Mesendoderm (in vitro differentiated cells): ENCODE measurements at places on chromosomes 12 and 14.

DNA sequence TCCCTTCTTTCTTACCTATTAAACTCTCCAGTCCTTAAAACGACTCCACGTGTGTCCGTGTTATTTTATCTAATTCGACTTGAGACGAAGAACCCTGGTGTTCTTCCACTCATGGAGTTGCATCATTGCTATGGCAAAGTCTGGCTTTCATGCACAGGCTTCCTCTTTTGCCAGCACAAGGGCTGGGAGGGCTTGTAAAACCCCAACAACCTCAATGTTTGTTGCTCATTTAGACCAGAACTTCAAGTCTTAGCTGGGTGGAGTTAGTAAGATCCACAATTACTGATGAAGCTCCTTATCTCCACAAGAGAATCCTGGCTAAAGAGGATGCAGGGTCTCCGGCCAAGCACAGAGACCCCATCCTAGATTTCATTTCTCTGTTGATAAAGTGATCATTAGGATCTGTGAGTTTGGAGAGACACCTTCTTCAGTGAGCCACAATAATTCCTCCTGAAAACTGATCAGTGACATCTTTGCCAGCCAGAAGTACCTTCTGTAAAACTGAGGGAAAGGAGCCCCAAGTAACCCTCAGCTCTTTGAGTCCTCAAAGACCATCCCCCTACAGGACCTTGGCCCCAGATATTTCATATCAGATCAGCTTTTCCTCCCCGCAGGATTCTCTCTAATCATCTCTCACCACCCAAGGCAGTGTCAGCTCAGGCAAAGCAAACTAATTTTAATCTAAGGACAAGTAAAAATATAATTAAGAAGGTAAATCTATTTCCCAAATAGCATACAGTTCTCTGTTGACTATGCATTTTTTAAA, 514.6 kb downstream of the FUT8 start:
- DNase-seq, result peak; percentile 51

GRCh38 chr12:57887631-57888408, 41.3 kb upstream of the CTDSP2 start:
- peak; percentile 44 for DNase-seq

GRCh38 chr14:71166180-71166837, 259.1 kb downstream of the PCNX1 start:
- no peak for DNase-seq

- peak; percentile 30 for DNase-seq
These were observed 4.5 kb upstream of the SIX1 start for GRCh38 chr14:60653701-60654161.

GRCh38 chr14:32696325-32697091, 242.2 kb upstream of the NPAS3 start:
- DNase-seq, result no peak
